Activated T-cell treated with anti-CD3 and anti-CD28 coated beads, Interleukin-2, amount 50 U/mL, for 48 hours (primary cell): ENCODE measurements at places on chromosomes 7 and 10.

- DNase-seq: no peak
These were observed 383.0 kb downstream of the HPSE2 start for GRCh38 chr10:98852686-98853085.

DNA sequence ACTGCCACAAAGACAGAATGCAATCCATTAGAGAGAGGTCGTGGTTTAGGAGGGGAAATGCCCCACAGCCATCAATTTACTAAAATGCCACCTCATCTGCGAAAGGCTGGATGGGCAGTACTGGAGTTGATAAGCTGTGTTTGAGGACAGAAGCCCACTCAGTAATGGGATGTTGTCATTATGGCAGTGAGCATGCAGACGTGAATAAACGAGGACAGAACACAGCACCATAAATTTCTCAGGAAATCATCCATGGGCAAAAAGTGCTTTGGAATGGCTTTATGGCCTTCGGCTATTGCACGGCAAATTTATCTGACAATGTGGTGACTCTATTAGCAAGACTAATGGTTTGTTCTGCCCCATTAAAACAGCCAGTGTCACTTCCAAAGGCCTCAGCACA lies 15.9 kb upstream of the C10orf53 start:
- no peak for DNase-seq

DNA sequence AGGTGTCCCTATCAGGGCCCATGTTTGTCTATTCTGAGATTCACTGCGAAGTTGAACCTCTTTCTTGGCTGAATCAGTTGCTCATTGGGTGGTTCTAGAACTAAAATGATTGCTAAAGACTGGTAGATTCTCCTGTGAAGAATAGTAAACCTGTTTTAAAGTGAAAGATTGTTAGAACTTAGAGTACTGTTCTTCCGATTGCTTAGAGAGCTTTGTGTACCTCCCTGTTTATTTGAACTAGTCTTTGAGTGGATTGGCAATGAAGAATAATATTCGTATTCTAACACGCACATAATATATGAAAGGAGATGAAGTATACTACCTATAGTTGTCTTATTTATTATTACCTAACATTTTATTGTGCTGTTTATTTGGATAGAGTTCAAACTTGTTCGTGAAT lies 124.8 kb upstream of the RPA3 start:
- no peak for DNase-seq

GRCh38 chr7:16779051-16779450 lies 25.5 kb downstream of the TSPAN13 start:
- no peak for DNase-seq

DNA sequence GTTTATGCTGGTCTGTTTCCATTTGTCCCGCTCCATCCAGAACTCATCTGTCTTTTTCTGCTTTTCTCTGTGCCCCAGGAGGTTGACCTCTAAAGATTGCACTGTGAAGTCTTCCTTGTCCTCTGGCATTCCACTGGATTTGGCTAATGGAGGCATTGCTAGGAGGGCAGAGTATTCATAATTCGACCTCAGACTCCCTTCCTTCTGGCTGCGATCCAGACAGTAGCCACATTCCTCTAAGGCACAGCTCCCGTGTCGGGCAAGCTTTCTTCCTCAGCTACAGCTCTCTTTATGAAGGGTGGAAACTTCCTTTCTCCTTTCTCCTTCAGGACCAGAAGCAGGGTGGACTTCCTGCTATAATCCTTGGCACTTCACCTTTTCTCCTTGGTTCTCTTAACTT lies 175.9 kb downstream of the BAMBI start:
- no peak for DNase-seq

- DNase-seq: no peak
These were observed 24.2 kb downstream of the TRIM8 start for GRCh38 chr10:102668326-102669107.

DNA sequence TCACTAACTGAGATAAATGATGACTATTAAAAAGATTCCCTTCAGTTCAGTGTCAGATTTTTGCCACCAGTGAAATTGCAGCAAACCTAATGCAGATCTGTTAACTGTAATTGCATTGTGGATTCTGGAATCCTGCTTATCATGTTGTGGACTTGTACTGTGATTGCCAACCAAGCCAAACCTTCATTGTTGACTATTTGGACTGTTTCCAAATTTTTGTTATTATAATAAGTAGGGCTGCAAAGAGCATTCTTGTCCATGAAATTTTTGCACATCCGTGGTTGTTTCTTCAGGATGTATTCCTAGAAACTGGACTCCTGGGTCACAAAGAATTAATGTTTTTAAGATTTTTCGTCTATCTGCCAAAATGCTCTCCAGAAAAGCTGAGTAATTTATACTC lies 281.6 kb upstream of the ZMIZ1 start:
- DNase-seq: no peak

GRCh38 chr10:26914898-26915297 lies 54.1 kb upstream of the ABI1 start:
- no peak for DNase-seq

DNA sequence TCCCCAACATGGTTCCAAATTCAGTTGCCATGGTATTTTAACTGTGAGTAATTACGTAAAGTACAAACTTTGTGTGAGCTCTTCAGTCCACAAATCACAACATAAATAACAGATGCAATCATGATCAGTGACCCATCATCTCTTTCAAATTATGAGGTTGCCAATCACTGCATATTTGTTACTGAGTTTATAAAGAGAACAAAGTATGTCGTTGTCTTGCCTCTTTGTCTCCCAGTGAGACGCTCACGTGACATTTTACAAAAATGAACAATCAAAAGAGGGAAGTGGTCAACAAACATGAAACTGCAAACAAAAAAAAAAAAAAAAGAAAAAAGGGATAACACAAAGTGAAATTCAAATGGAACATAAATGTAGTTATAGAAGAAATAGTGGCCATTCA lies 122.7 kb upstream of the PDSS1 start:
- DNase-seq: no peak

DNA sequence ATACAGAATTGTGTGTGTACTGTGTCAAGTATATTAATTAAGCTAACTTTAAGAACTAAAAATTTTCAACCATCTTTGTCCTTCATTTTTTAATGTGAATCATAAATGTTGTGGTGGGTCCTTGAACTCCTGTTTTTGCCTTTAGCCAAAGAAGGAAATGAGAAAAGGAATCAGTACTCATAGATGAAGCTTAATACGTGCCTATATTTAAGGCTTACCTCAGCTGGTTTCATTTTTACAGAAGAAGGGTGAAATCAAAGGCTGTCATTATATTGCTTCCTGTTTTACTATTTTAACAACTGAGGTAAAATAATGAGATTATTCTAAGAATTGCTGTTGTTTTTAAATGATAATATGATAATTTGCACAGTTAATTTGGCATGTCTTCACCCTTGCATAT lies 6.3 kb upstream of the SNX13 start:
- no peak for DNase-seq

DNA sequence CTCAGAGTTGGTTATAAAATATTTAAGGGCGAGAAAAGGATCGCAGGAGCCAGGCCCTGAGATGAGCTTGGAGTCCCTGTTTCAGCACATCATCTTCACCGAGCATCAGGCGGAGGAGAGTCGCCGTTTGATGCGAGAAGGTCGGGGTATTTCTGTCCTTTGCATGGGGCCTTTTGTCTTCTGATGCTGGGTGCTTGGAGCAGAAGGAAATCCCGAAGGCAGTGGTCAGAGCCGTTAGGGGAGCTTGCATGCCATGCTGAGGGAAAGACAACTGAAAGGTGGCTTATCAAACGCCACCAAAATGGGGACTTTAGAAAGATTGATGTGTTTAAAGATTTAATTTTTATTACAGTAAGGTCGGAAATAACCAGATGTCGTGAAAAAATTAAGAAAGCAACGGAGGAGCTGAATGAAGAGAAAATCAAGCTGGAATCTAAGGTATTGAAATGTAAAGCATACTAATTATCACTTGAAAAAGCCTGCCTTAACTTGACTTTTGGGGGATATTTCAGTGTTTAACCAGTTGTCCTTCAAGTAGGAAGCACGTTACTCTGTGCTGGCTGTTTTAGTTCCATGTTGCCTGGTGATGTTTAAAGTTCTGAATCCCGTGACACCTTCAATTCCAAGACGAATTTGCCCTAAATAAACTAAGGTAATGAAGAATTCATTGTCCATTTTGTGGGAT lies 845 bp downstream of the CCDC172 start:
- DNase-seq: no peak
